ENCODE measurements at places on chromosomes 6 and 20.

DNA sequence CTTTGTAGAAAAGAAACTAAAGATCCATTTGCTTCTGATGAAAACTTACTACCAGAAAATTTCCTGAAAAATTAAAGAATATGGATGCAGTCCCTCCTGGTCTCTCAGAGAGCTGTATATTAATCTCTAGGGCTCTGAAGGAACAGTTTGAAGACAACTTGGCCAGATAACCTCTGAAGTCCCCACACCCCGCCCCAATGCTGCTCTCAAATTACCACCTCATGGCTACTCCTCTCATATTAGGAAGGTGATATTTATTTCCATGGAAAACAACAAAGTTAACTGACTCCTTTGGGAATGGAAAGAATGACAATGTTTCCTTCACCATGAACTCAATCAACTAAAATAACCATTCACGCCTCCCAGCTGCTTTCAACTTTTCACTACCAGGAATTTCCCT is 408.4 kb upstream of the FLRT3 start:
- DNase-seq, result no peak

DNA sequence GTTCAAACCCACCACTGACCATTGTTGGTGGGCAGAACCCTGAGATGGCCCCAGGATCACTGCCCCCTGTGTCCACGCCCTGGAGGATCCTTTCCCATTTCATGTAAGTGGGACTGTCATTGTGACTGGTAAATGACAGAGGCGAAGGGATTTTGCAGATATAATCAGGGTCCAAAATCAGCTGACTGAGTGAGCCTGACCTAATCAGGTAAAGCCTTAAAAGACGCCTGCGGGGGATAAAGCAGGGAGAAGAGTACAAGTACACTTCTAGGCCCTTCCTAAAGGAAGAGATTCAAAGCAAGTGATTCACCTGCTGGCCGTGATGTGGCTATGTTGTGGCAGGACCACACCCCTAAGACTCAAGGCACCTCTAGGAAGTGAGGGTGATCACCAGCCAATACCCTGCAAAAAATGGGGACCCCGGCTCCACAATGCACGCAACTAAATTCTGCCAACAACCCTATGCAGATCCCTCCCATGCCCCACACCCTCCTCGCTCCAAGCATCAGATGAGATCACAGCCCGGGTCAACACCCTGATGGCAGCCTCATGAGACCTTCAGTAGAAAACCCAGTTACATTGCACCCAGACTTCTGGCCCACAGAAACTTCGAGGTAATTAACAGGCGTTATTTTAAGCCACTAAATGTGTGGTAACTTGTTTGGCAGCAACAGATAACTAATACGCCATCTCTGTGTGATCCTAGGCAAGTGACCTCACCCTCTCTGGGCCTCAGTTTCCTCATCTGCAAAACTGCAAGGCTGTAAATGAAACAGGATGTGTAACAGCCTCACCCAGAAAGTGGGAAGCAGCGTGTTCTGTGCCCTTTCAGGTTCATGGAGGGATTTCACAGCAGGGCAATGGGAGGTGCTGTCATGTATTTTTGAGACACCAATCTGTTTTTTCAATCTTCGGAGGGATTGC is 11.3 kb downstream of the PREX1 start:
- no peak for DNase-seq

- no peak for DNase-seq
Measured at GRCh38 chr6:74925683-74926082, 280.2 kb downstream of the COL12A1 start.

DNA sequence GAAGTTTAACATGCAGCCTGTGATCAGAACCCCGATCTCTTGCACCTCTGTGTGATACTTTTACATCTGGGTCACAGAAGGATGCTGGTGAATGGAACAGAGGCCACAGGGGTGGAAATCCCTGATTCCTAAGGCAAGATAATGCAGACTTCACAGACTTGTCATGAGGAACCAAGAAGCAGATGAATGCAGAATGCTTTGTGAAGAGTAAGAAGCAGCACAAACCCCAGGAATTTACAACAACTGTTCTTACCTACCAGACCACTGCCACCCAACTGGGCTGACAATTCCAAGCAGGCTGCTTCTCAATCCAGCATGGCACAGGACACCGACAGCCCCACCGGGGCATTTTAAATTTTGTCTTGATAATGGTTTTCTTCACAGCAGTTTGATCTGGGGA is 113.2 kb upstream of the CD93 start:
- no peak for DNase-seq

GRCh38 chr6:20893412-20893811 is 359.2 kb downstream of the CDKAL1 start:
- no peak for DNase-seq

DNA sequence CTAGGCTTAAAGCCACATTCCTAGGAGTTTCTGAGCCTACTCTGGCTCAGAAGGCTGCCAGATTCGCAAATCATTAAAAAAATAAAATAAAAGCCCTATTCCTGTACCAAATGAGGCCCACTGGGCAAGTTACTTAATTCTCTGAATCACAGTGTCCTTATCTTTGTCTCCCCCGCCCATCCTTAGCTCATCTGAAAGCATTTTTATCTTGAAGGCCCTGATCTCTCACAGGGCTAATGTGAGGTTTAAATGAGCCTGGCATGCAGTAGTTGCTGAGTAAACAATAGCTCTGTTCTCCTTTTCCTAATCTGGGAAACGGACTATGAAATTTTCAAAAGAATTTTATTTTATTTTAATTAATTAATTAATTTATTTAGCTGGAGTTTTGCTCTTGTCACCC is 2.1 kb upstream of the ZBTB12 start:
- DNase-seq, result no peak

DNA sequence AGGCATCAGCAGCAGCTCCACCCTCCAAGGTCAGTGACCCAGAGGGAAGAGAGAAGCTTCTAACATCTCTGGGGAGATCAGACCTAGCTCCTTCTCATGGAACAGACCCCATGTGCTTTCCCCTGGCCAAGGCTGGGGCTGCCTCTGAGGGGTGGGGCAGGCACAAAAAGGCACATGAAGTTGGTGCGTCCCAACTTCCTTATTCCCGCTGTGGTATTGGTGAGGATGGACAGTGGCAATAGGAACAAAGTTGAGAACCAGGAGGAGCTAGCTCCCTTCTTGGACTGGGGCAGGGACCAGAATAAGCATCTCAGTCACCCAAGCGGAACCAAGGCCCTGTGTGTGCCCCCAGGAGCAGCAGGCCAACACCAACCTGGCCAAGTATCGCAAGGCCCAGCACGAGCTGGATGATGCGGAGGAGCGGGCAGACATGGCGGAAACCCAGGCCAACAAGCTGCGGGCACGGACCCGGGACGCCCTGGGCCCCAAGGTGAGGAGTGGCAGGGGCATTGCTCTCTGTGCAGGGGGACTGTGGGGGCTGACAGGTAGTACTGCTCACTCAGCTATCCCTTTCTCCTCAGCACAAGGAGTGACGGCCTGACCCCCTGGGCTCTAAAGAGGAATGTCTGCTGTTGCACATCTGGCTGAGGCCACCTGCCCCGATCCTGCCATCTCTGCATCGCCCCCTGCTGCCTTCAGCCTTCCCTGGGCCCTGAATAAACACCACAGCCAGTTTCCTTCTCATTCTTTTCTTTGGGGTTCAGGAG is 46.1 kb downstream of the MYH7B start:
- no peak for DNase-seq

DNA sequence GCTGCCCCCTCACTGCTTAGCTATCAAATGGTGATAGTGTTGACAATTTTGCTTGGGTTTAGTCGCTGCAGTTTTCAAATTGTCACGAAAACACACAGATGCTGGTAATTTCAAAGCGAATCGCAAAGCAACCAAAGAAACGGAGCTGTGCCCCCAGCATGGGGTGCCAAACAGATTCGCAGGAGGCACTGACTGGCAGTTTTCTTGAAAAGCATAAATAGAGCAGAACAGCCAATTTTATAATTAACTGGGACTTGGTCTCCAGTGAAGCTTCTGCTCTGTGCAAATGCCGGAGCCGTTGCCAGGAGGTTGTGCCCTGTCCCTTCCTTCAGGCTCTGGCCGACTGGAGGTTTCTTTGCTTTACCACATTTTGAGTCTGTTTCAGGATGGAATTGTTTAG is 18.8 kb downstream of the ARHGAP40 start:
- no peak for DNase-seq

- DNase-seq, result no peak
Measured at GRCh38 chr20:17723301-17723691, 23.5 kb downstream of the BANF2 start.

DNA sequence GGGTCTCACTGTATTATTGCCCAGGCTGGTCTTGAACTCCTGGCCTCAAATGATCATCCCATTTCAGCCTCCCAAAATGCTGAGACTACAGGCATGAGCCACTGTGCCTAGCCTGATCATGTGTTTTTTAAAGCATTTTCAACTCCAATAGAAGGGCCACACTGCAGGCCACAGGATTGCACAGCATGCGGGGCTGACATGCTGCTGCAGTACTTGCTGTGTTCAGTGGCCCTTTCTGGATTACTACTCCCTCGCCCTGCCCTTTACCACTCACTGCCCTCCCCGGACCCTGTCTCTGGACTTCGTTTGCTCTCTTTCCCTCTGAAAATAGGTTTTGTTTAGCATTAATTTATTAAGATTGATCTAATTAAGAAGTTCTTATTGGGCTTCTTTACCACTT is 37.3 kb downstream of the HECA start:
- DNase-seq, result no peak

DNA sequence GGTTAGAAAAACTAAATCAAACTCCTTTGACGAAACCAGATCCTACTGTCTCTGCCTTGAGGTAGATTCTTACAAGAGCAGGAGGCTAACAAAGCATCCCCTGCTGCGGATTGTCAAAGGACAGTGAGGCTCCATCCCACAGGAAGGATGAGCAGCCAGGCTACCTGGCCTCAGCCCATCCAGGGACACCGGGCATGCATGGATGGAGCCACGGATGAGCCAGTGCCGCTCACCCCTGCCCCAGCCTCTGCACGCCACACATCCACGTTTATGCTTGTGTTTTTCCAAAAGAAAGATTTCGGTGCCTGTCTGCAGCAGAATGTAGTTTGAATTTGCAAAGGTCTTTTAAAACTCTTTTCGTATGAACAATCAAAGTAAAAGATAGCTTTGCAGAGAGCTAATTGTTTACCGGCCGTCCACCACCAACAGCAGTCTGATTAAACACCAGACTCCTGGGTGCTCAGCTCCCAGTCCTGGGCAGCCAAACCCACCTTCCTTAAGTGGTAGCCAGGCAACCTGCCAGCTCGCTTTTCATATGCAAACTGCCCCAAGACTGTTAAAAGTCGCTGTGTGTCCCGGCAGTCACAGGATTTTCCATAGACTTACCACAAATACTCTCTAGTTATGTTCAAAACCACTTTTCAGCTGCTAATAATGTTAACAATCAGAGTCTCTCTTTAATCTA is 999 bp downstream of the THBS2 start:
- no peak for DNase-seq
